ENCODE measurements at places on chromosomes 12 and 14.
A peak's percentile ranks its signal among the peaks of the same experiment; 100 is the strongest.

DNA sequence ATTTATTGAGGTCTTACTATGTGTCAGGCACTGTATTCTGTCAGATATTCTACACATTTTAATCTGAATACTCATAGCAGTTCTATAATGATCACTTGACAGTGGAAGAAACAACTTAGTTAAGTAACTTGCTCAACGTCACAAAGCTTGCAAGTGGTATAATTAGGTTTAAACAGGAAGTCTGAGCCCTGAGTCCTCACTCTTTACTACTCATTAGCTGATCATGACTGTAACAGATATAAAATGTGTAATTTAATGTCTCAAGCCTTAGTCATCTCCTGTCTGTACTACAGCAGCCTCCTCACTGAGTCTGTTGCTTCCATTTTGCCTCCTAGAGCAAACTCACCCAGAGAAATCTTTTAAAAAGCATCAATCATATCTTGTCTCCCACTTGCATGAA is 38.9 kb downstream of the PPP4R4 start:
- DNase-seq, result no peak

DNA sequence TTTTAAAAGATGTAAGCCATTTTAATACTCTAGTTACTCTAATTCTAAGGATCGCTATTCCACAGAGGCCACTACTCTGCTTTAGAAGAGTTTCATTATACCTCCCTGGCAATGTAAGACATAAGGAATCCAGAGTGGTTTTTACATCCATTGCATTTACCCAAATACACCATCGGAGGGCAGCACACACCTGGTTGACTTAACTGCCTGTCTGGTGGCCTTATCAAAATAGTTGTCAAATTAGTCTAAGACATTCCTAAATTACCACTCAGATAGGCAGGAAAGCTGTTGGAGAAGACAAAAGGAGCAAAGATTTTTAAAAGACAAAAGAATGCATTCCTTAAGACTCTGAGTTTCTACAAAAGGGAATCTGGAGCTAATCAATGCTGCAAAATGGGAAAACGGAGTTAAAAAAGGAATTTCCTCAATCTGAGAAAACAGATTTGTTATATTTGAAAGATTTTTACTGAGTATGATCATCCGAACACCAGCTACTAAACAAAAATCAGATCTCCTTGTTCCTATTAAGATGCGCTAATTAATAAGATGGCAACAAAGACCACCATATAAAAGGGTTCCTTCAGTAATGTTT is 33.8 kb upstream of the FGD4 start:
- DNase-seq, result peak; percentile 55

DNA sequence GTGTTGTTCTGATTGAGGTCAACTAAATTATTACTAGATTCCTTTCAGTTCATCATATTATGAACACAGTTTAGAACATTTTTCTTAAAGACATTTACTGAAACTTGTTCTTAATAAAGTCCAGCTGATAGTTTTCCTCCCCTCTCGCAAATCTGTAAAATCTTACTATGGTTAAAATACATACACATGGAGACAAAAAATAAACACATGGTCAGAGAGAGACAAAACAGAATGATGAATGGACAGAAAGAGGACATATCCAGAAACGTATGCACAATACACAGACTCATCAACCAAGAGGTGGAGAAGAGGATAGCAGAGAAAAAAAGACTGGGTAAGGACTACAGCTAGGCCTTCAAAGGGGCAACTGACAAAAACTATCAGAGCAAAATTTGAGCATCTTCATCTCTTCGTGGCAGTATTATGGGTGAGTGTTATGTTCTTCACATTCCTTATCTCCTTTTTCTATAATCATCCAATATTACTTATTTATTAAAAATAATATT is 38.4 kb downstream of the EEA1 start:
- DNase-seq, result no peak

- DNase-seq, result no peak
Observed at GRCh38 chr14:95092723-95093122, 64.6 kb downstream of the DICER1 start.

DNA sequence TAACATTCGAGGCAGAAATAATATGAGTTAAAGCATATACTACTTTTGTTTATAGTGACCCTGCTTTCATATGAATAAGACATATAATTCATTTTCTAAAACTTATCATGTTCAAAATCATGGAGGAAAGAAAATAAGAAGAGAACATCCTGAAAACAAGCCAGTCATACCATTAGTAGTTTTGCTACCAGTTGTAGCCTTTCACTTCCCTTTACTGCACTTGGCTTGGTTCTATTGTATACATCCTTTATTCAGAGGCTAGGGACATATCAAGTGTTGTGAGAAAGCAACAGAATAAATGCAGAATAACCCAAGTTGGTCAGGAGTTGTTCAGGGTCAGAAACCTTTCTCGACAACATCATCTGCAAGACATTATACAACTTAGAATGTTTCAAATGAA is 598.7 kb downstream of the SOX5 start:
- no peak for DNase-seq

- DNase-seq, result no peak
Observed at GRCh38 chr12:110811972-110812371, 34.8 kb upstream of the CCDC63 start.

GRCh38 chr14:88488081-88488480 is 66.7 kb downstream of the PTPN21 start:
- no peak for DNase-seq

DNA sequence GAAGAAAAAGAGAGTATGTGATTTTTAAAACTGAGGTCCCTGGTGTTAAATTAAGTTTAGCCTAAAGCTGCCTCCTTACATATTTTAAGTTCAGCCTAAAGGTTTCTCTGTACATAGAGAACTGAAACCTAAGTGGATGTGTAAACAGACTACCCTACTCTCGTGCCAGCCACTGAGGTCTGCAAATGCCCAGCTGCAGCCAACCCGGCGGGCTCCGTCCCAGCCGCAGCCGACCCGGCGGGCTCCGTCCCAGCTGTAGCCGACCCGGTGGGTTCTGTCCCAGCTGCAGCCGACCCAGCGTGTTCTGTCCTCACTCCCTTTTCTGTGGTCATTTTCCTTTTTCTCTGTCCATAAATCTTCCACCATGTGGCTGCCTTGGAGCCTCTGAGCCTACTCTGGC is 97.2 kb upstream of the SFSWAP start:
- DNase-seq, result no peak

DNA sequence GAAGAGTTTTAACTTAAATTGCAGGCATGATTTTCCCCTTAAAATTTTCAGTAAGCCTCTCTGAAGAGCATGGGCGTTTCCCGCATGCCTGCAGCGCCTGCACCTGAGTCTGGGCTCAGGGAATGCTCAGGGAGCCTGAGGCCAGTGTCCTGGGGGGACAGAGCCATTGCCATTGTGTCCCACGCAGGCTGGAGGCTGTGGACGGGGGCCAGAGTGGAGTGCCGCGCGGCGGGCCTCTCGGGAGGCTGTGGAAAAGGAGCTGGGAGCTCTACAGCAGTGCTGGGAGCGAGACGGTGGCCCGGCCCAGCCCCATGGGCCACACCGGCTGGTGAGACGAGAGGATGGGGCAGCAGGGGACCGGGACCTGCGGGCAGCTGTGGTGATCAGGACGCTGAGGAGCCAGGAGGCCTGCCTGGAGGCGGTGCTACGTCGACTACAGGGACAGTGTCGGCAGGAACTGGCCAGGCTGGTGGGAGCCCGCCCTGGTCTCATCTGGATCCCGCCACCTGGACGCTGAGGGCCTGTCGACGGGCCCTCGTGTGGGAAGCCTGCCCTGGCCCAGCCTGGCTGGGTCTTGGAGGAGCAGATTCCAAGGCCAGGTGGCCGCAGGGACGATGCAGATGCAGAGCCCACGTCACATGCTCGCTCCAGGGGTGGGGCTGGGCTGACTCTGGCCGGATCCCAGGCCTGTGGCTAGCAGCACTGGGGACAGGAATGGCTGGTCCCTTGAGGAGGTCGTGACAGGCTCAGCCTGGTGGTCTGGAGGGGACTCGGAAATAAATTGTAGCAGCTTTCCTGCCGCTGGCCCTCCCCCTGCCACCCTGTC is 7.6 kb downstream of the TEDC1 start:
- DNase-seq, result no peak

GRCh38 chr14:64191756-64192155 is 102.4 kb downstream of the ESR2 start:
- DNase-seq, result no peak

GRCh38 chr12:53005215-53005985 is 856 bp upstream of the EIF4B start:
- no peak for DNase-seq

DNA sequence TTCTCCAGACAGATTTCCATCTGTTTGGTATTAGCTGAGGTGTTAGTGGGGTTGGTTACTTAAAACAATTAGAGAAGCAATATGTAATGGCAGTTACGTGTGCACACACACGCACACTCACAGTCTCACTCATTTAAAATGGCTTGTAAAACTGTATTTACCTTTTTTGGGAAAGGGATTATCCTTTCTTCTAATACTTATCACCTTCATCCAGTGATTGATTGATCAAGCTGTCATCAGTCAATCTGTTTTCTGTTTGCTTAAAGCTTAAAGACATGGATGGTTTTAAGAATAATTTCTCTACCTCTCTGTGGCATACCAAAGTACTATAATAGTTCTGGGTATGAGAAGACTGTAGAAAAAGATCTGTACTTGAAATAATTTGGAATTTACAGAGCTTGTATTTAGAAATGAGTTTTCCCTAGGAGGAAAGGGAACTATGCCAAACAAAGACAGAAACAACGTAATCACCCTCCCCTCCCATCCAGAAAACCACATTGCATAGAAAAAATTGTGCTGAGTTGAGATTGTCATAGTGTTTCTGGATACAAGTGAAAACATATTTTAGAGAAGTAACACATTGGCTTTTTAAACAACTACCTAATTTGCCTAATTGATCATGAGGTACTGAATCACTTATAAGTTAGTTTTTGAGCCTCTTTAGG is 455.8 kb downstream of the PCNX1 start:
- DNase-seq, result no peak

- no peak for DNase-seq
Observed at GRCh38 chr14:33287189-33287588, 348.5 kb downstream of the NPAS3 start.

- DNase-seq, result no peak
Observed at GRCh38 chr12:27869567-27869966, 89.5 kb upstream of the MANSC4 start.

DNA sequence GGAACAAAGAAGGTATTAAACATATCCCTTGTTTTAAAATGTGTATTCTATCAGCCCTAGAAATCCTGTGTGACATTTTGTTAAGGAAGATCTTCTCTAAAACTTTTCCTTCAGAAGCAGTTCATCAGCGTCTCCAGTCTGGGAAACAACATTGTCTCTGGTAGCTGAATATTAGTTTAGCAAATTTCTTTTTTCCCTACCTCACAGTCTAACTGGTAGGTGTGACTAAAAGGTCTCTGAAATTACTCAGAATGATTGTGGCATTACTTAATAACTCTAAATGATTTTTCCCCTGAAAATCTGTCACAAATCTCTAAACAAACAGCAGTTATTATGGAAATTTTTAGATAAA is 1044.8 kb downstream of the FLRT2 start:
- no peak for DNase-seq

DNA sequence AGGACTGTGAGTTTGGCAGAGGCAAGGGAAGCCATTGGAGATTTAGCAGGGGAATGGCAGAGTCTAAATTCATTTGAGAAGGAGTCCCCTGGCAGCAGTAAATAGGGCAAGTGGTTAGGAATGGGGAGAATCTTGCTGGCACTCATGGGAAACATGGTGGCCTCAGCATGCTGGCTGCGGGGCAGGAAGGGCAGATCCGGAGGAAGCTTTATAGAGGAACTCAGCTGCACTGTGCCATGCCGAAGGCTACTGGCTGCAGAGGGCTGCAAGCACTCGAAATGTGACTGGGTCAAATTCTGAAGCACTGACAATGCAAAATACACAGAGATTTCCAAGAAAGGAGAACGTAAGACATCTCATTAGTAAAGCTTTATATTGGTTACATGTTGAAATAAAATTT is 23.9 kb downstream of the CCNK start:
- DNase-seq, result no peak

GRCh38 chr12:46404225-46404631 is 31.7 kb upstream of the SLC38A2 start:
- no peak for DNase-seq

DNA sequence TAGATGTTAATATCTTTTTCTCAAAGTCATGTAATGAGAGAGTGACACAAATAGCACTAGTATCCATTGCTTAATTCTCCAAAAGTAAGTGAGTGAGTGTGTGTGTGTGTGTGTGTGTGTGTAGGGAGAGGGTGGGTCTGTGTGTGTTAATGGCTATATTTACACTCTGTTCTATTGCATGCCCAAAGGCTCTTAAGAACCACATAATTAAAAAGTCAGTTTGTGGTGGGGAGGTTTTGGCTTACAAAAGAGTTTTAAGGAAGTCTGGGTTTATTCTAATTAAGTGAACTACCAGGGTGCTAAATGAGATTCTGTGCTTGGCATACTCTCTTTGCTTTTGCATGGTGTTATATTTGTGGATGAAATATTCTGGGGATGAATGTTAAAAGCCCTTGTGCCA is 1897.6 kb upstream of the FLRT2 start:
- no peak for DNase-seq

GRCh38 chr14:81162941-81163340 is 57.8 kb downstream of the GTF2A1 start:
- no peak for DNase-seq

GRCh38 chr12:100404769-100405407 is 48.0 kb downstream of the SLC17A8 start:
- peak; percentile 55 for DNase-seq

GRCh38 chr12:12010277-12011039 is 60.3 kb upstream of the BCL2L14 start:
- no peak for DNase-seq

- DNase-seq, result no peak
Observed at GRCh38 chr12:96300064-96300463, 100.2 kb downstream of the CDK17 start.

- no peak for DNase-seq
Observed at GRCh38 chr12:102069707-102070106, 7.9 kb upstream of the WASHC3 start.

DNA sequence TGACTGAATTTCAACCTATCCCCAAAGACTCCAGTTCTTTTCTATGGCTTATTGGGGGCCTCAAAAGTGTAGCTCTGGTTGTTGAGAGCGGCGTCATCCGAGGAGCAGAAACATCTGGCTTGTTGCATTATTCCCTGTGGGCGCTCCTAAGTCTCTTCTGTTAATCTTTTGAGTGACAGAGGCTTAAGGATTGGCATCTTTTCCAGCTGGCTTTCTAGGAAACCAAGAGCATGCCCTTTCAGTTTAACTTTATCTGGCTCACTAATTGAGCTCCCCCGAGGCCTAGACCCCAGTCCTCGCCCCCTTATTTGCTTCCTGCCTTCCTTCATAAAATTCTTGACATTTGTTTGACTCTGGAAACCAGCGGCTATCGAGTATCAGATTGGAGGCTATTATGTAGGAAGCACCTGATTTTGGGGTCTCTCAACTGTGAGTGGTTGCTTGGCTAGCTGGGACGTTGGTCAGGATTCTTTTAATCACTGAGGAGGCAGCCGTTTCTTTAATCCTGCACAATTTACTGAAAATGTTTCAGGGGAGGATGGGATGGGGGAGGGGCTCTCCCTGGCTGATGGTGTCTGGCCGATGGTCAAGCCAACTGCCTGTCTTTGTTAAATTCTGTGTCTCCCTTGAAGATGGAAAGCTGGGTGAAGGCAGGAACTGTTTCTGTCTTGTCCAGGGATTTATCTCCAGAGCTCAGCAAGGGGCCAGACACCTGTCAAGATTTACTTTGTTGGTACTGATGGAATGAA is 3.1 kb downstream of the SMOC1 start:
- no peak for DNase-seq
